ENCODE measurements at places on chromosomes 16 and 17.

DNA sequence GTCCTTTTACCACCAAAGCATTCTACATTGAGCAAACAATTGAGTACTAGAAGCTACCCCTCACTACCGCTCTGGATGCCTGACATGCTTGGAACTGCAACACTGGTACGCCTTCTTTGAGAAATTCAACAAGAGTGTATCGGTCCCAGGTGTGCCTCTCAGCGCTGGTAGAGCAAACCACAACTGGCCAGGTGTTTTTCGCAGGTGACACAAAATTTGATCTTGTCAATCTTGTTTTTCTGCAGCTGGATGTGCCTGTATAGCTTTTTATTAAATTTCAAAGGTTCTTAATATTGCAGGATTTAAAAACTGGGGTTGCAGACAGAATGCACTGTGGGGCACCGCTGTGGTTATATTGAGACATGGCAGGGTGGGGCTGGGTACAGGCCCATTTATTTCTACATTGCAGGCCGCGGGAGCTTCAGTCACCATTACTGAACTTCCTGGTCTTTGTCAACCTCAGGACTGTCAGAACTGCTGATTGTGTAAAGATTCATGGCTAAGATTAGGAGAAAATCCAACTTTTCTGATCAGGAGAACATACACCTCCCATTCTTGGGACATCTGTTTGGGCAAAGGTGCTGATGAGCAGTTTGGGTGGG lies 4.5 kb upstream of the SNX20 start:
- DNase-seq, result no peak

DNA sequence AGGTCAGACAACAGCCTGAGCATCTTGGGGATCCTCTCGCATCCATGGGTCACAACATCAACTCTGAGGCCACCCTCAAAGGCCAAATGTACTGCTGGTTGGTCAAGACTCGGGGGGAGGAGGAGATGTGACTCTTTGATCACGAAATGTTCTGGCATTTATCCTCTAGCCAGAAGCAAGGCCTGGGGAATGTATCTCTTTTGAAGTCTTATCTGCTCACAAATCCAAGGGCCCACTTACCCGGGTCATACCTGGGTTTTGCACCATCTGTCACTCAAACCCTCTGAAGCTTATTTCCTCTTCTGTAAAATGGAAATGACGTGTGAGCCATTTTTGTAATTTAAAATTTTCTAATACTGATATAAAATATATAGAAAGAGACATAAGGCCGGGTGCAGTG lies 13.2 kb downstream of the CA7 start:
- no peak for DNase-seq

DNA sequence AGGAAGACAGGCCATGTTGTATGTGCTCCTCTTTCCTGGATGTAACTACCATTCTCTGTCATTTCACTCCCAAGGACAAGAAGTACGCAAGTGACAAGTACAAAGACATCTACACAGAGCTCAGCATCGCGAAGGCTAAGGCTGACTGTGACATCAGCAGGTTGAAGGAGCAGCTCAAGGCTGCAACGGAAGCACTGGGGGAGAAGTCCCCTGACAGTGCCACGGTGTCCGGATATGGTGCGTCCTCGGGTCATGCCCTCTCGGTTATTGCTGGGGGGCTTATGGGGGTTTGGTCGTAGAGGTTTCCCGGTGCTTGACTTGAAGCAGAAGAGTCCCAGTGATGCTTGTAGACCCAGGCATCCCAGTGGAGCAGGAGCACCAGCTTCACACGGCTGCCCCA lies 29.0 kb downstream of the PLD6 start:
- DNase-seq, result no peak

DNA sequence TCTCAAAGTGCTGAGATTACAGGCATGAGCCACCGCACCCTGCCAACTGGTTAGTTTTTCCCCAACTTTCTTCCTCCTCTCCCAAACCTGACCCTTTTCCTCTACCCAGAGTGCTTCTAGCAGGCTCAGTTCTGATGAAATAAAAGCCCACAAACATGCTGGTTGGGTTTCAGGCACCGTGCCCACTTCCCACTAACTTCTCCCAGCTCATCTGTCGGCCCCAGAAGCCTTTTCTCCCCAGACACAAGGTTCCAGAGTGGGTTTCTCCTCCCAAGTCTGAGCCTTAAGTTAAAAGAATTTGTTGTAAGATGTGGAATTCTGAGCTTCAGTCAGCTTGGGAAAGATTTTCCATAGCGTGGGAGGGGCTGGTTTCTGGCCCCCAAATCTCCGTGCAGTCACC lies 11.5 kb upstream of the SCN4A start:
- DNase-seq, result no peak

DNA sequence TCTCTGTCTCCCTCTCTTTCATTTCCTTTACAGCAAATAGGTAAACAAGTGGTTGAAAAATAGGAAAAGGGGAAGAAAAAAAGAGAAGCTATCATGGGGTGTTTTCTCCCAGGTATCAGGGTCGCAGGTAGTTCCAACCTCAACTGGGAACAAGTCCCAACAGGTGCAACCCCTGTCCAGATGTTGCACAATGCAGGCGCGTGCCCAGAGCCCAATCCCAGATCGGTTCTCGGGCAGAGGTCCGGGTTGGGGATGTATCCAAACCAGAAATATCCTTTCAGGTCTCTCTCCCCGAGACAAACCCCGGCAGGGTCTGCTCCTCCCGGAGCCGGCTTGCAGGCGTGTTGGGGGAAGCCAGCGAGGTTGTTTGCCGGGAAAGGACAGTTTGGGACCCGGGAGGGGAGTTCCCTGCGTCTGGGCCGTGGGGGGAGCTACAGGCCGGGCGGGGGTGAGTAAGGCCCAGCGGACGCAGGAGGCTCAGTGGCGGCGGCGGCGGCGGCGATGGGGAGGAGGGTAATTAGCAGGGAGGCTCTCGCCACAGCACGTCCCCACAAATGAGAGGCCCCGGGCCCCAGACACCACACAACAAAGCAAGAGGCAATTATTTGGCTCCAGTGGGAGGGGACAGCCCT lies 21.2 kb upstream of the SP6 start:
- no peak for DNase-seq

DNA sequence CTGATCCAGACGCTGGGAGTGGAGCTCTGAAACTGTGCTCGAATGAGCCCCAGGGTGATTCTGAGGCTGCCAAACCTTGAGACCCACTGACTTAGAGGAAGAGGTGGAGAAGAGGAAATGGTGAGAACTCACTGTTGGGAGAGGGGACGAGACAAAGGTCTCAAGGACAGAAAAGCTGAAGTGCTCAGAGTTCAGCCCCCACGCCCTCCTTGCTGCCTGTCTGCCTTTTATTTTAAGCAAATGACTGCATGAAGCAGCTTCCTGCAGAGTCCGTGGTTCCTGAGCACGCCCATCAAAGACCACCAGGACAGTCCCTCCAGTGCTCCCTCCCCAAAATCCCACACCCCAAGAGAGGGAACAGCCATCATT lies 20.4 kb downstream of the COTL1 start:
- no peak for DNase-seq

DNA sequence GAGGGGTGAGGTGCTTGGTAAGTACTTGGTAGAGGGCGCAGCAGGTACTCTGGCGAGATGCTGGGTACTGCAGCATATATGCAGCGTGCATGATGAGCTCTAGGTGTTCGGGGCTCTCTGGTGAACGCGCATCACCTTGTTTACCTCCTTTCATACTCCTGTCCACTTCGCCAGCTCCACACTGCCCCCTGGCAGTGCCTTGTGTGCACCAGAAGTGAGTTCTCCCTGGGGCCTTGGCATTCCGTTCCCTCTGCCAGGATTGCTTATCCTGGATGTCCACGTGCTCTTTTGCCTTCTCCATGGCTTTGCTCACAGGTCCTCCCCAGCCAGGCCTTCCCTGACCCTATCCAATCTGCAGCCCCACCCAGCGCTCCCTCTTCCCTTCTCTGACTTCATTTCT lies 154.2 kb downstream of the MRM1 start:
- peak; percentile 64 for DNase-seq

DNA sequence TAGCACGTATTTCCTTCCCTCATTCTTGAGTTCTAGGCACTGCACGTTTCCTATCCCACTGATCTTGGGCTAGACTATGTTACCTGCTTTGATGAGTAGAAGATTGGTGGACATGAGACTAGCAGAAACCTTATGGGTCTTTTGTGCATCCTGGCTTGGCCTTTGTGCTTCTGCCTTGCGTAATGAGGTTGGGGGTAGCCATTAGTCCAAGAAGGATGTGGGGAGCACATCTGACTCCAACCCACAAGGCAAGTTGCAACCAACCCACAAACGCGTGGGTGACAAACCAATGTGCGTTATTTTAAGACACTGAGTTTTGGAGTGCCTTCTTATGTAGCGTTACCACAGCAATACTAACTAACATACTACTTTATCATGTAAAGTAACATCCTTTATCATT lies 180.4 kb upstream of the IRX5 start:
- no peak for DNase-seq

DNA sequence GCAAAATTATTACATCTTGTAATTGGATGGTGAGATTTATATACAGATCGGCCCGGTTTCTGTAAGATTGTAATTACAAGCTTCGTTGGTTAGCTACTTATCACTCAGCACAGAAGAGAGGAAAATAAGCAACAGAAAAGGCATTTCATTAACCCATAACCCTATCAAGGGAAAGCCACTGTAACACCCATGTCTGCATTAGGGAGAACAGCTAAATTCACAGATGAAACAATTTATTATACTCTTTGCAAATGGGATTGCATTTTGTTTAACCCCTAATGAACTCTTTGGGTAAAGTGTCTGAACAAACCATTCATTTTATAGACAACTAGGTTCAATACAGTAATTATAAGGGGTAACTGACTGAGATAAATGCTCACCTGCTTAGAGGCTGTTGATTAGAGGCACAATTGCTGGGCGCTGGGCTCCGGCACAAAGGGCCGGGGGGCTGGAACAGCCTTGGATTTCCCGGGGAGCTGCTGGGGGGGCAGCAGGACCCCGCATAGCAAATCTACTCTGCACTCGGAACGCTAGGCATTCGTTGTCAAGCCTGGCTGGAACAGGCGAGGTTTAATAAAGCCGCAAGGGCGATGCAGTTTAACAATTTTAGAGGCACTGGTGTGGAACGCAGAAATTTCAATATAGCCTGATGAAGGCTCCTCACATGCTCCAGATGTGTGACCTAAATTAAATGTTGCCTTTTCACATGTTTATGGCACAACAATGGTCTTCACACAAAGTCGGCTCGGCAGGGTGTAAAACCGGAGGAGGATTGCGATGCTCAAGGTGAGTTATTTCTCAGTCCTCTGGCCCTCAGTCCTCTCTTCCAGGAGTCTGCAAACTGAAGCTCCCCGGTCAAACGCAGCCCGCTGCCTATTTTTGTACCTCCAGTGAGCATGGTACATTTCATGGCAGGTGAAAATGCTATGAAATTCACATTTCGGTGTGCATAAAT lies 134.0 kb upstream of the IRX6 start:
- DNase-seq, result no peak

DNA sequence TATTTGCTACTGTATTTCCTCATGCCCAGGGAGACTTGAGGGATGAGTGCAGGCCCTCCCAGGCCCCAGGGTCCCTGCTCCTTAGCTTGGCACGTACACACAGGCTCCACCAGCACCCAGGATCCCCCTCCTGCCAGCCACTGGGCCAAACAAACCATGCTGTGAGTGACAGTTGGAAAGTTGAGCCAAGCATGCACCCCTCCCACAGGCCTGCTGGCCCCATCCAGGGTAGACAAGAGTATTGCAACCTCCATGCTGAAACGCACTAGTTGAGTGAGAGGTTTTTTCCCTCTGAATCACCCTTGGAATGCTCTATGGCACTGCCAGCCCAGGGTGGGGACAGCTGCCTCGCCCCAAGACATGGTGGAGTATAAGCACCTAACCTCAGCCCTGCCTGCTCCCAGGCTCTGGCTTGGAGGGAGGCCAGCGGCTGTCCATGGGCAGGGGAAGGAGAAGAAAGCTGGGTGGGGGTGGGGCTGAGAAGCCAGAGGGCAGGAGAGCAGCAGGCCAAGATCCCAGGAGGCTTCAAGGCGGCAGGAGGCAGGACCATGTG lies 49.6 kb downstream of the PITPNM3 start:
- no peak for DNase-seq

DNA sequence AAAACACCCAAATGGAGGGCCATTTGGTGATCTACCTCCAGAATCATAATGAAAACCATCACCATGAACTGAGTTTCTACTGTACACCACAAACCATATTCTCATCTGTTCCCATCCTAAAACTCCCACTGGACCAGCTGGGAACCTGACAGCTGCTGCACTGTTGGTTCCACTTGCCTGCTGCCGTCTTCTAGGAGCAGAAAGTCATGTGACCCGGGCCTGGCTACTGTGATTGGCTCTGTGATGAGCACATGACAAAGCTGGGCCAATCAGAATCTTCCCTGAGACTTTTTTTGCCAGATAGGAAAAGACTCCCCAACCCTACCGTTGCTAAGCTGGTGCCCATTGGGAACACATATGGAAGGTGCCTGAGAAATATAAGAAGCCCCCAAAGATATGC lies 264.2 kb downstream of the MRTFB start:
- DNase-seq, result no peak

- peak; percentile 70 for DNase-seq
These were observed at the start of gene SPNS2 for GRCh38 chr17:4498461-4499397. SPNS2 (plus strand) TSS chr17:4498881; CDS start chr17:4499048, 167 bp downstream.

GRCh38 chr16:57677622-57678369 lies 9.7 kb downstream of the ADGRG3 start:
- no peak for DNase-seq

DNA sequence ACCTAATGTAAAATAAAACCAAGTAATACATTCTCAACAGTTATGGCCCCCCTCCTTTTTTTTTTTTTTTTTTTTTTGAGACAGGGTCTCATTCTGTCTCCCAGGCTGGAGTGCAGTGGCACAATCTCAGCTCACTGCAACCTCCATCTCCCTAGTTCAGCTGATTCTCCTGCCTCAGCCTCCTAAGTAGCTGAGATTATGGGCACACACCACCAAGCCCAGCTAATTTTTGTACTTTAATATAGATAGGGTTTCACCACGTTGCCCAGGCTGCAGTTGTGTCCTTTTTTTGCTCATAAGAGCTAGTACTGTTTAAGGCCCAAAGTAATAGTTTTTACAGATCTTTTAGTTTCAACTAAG lies 18.3 kb downstream of the EARS2 start:
- no peak for DNase-seq
